ENCODE measurements at places on chromosomes 6 and 20. TPM values are rescaled to one million over a fixed set of nuclear protein-coding genes. Genes with fewer than 3 reads are reported as not detected.

Gene HAO1
- not detected for total RNA-seq

Gene MYB
- total RNA-seq: 0.10 TPM

Gene POLR1C
- 39.5 TPM for total RNA-seq

Gene VGLL2
- total RNA-seq: not detected

Gene CCR6
- total RNA-seq: not detected

Gene FOXQ1
- not detected for total RNA-seq

Gene KIF6
- total RNA-seq: not detected

Gene PRSS16
- not detected for total RNA-seq

Gene ENPP4
- total RNA-seq: 8.0 TPM

Gene STMND1
- total RNA-seq: not detected

Gene CLPSL2
- not detected for total RNA-seq

Gene NHSL1
- total RNA-seq: 142 TPM

Gene DYNLT2
- total RNA-seq: 0.98 TPM

Gene PSORS1C1
- total RNA-seq: 8.5 TPM

Gene ANKEF1
- total RNA-seq: 3.3 TPM

Gene CLIC5
- 0.19 TPM for total RNA-seq

Gene SERPINB6
- 139 TPM for total RNA-seq

Gene MCCD1
- total RNA-seq: not detected

Gene PRELID3B
- 55.2 TPM for total RNA-seq

Gene GPX5
- total RNA-seq: not detected

Gene HSPA12B
- total RNA-seq: 11.1 TPM

Gene SAMD3
- not detected for total RNA-seq

Gene CYP39A1
- total RNA-seq: 0.33 TPM

Gene CTCFL
- total RNA-seq: not detected

Gene HLA-DRA
- not detected for total RNA-seq

Gene RAMACL
- total RNA-seq: 6.2 TPM

Gene SLC39A7
- total RNA-seq: 81.7 TPM

Gene SLC22A16
- not detected for total RNA-seq

Gene C6orf132
- 0.65 TPM for total RNA-seq

Gene PRKN
- 1.6 TPM for total RNA-seq

Gene BCLAF1
- total RNA-seq: 164 TPM

Gene CALHM6
- 0.33 TPM for total RNA-seq

Gene VSTM2L
- 0.29 TPM for total RNA-seq

Measured in vein endothelial cell (primary cell).